ENCODE measurements at places on chromosomes 11 and 22.

DNA sequence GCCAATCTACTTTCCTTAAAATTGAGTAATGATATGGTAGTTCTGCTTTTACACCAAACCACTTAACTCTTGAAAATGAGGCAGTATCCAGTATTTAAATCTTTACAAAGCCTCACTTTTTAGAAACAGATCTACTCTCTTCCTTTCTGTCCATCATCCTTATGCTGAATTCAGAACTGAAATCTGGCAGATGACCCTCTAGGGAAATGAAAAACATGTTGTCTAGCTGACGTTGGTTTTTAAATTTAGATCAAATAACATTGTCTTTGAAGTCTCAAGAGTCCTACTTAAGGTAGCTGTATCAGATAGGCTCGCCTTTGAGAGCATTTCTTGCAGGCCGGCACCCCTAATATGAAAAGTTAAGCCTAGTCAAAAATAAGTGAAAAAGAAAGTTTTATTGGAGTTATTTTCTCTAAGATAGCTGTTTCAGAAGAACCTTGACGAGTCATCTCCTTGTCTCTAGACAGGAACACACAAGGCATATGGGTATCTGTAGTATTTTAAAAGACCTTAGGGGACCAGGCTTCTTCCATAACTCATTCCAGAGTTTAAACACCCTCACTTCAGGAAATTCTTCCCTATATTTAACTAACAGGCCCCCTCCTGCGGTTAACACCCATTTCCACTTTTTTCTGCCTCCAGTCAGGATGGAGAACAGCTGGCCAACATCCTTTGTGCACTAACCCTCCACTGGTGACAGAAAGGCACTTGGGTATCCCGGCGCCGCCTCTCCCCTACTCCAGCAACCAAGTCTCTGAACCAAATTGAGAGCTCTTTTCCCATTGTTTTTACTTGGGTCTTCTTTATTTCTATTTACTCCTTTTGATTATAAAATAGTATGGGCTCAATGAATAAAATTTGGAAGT, 81.2 kb downstream of the WNT11 start:
- no peak for DNase-seq

GRCh38 chr11:7531011-7531410, 17.2 kb downstream of the PPFIBP2 start:
- DNase-seq: no peak

DNA sequence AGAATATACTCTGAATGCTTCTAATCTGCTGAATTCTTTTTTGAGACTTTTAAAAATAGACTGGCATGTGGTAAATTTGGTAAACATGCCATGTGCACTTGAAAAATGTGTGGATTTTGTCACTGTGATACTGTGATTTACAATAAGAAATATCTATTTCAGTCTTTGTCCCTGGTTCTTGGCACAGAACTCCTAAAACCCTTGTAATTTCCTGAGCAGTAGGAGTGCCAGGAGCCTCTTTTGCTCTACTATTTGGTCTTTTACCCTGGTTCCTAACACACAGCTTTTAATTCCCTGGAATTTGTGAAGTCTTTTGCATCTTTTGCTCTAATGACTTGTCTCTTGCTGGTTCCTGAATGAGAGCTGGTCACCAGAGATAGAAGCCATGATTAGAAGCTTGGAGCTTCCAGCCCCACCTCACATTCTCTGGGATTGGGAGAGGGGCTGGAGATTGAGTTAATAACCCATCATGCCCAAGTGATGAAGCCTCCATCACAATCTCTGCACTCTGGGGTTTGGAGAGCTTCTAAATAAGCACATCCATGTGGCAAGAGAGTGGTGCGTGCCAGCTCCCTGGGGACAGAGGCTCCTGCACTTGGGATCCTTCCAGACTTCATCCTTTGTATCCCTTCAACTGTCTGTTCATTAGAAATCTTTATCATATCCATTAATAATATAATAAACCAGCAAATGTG, 27.2 kb upstream of the SYT13 start:
- no peak for DNase-seq

GRCh38 chr11:623999-624704, 603 bp downstream of the CDHR5 start:
- no peak for DNase-seq

- no peak for DNase-seq
Observed at GRCh38 chr11:12123273-12123672, 12.9 kb downstream of the MICAL2 start.

GRCh38 chr11:123413636-123414035, 16.4 kb upstream of the GRAMD1B start:
- no peak for DNase-seq

DNA sequence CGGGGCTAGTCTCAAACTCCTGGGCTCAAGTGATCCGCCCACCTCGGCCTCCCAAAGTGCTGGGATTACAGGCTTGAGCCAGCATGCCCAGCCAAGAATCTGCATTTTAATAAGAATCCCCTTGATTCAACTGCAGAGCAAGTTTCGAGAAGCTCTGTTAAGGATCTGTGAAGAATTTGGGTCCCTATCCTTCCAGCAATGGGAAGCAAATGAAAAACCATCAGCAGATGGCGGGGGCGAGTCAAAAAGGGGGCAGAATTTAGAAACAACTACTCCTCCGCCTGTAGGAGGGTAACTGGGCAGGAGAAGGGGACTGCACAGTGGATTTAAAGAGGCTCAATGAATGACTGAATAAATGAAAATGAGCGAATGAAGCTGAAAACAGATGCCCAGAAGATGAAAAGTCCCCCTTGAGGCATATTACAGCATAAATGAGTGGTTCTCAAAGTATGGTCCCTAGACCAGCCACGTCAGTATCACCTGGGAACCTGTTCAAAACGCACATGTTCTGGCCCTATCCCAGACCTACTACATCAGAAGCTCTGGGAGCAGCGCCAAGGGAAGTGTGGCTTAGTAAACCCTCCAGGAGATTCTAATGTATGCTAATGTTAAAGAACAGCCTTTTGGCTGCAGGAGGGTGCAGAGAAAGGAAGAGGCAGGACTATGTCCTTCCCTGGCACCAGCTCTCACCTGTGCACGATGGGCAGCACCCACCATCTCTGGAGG, 15.0 kb downstream of the VWCE start:
- DNase-seq: no peak

- no peak for DNase-seq
Observed at GRCh38 chr11:69637941-69638871, 2.8 kb upstream of the CCND1 start.

- no peak for DNase-seq
Observed at GRCh38 chr11:134149371-134149770, 74.4 kb downstream of the NCAPD3 start.

DNA sequence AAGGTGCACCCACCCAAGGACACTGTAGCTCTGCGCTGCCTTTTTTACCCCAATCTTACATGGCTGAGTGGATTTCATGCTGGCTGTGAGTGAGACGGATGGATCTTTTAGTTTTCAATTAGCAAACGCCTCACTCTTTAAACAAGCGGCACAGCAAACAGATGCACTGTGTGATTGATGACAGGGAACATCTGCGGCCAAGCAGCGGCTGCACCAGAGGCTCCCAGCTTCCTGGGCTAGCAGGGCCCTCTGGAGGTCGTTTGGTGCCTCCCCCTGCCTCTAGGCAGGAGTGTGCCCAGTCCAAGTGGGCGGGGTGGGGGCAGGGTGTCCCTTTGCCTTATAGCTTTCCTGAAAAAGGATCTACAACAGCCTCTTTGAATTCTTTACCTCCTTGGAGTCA, 2.1 kb upstream of the DRD2 start:
- no peak for DNase-seq

DNA sequence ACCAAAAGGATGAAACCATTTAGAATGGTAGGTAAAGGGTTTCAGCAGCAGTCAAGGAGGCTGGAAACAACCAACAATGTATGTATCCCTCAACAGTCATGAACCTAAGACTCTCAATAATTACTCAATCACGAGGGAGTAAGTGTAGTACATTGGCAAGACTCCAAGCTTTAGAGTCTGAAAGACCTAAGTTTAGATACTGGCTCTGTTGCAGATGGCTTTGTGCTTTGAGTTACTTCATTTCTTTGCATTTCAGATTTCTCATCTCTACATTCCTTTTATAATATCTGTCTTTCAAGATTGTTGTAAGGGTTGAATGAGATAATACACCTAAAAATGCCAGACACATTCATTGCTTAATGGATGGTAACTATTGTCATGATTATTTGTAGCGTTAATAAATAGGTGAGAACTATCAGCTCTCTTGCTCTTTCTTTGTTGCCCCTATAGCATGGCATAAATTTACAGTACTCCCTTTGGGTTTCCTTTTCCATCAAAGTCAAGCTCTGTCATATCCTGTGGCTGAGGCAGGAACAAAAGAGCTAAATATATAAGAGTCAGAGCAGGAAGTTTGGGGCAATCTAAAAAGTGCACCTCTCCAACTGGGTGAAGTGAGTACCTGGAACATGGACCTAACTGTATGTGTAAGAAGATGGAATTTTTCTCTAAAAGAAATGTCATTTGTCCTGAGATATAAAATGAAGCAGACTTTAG, 228.2 kb upstream of the ZC3H12C start:
- no peak for DNase-seq

GRCh38 chr11:22432291-22433093, 94.3 kb downstream of the SLC17A6 start:
- DNase-seq: no peak

DNA sequence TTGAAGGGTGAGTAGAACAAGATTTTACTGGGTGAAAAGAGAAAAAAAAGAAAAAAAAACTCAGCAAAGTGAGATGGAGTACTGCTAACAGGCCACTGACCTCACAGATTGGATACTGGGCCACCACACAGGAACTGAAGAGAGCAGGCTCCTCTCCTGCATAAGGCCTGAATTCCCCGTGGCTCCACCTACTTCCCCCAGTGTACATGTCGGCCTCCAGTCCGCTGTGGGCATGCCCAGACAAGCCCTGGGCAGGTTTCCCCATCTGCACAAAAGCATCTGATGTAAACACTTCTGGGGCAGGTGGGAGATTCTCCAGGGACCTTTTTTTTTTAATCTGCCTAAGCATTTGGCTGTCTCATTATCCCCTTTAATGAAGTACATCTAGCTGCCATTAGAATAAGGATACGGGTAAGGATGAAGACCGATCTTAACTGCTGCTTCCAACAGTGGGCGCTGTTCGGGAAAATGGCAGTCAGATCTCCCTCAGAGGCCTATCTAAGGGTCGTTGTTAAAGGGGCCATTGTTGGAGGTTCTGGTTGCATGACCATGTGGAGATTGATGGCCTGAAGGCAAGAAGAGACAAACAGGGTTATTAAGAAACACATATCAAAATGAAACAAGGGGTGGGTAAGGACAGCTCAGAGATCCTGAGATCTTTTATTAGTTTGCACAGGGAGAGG, 48.5 kb downstream of the MS4A13 start:
- no peak for DNase-seq

- DNase-seq: no peak
Observed at GRCh38 chr11:123365955-123366354, 64.1 kb upstream of the GRAMD1B start.

GRCh38 chr22:20396639-20397038, 2.7 kb downstream of the ZNF74 start:
- DNase-seq: no peak

DNA sequence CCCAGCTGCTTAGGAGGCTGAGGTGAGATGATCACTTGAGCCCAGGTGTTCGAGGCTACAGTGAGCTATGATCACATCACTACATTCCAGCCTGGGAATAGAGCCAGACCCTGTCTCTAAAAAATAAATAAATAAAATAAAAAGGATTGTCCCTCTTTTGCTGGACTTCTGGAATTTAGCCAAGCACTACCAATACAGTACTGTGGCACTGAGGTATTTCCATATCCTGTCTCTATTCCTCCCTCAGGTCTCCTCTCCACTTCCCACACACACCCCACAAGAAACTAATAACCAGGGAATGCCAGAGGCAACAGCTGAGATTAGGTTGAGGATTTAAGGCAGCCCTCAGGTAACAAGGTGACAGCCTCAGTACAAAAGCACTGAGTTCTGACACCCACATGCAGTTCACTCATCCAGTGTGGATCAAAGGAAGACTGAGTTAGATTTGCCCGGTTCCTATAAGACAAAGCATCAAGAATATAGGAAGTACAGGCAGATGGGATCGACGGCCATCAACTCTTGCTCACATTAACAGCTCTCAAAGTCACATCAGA, 4.5 kb upstream of the PPP2R1B start:
- DNase-seq: no peak

GRCh38 chr11:66842501-66842895, 743 bp upstream of the RCE1 start:
- DNase-seq: no peak

- DNase-seq: no peak
Observed at GRCh38 chr11:128503245-128503991, 83.9 kb downstream of the ETS1 start.

GRCh38 chr11:92977401-92977800, 8.0 kb downstream of the MTNR1B start:
- no peak for DNase-seq

DNA sequence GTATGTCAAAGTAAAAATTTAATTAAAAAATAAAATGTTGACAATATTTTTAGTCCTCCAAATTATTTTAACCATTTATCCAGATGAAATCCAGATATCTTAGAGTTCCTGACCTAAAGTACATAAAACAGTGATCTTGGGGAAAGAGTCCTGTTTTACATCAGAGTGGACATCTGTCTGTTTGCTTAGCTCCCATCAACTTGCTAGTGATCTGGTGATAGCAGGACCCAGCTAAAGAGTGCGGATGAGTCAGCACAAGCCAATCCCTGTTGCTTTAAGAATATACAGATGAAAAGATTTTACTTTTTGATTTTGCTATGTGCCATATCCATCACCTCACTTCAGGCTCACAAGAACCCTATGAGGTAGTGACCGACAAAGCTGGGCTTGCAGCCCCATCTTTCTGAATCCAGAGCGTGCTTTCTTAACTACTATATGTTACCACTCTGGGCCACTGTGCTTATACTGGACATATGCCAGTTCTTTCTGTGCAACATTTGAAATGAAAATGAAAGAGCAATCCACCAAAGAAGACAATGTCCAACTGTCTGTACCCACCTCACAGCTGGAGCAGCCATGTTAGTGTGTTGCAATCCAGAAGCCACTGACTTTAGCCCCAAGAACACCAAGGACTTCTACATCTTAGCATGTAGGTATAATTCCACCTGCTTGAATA, 167.6 kb upstream of the SESN3 start:
- DNase-seq: no peak

DNA sequence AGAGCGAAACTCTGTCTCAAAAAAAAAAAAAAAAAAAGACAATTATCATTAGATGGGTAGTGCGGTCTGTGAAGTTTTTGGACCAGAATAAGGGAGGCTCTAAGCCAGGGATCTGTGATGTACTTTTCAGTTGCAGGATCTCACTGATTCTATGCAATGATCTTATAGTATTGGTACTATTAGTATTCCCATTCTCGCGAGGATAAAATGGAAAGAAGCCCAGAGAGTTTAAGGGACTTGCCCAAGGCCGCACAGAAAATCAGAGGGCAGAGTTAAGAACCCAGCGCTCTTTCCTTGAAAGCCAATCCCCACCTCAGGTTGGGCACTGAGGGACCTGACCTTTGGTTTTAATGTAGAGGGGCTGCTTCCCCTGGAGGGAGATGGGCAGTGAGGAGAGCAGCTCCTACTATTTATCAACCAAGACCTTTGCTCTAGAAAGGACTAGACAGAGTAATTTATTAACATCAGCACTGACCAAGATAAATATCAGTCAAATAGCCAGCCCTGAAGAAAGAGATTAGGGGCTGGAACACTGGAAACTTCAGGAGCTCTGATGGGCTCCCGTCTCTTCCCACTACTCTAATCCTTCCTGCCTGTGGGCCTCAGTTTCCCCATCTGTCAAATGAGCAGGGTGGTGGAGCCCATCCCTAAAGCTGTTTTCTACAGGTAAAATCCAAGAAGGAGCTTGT, 6.0 kb downstream of the NIPSNAP1 start:
- DNase-seq: no peak
